Vagina (tissue), 2 donors: ENCODE measurements at places on chromosomes 16 and 17.

DNA sequence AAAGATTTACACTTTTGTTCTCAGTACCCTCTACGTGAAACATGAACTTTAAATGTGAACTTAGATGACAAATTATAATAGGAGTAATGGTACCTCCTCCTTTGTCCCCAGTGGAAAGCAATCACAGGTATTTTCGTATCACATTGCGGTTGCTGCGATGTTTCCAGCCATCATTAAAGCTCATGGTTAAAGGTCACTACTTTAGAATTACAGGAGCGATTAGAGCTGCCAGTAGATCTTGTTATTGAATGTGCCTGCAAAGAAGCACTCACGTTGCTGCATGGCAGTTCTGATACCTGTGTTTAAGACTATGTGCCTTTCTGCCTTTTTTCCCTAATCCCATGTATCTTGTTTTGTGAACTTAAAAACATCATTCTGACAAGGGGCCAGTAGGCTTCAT lies 301.0 kb downstream of the CPPED1 start:
- no peak for DNase-seq

GRCh38 chr17:45888392-45888791 lies 6.0 kb upstream of the MAPT start:
- DNase-seq, result no peak

DNA sequence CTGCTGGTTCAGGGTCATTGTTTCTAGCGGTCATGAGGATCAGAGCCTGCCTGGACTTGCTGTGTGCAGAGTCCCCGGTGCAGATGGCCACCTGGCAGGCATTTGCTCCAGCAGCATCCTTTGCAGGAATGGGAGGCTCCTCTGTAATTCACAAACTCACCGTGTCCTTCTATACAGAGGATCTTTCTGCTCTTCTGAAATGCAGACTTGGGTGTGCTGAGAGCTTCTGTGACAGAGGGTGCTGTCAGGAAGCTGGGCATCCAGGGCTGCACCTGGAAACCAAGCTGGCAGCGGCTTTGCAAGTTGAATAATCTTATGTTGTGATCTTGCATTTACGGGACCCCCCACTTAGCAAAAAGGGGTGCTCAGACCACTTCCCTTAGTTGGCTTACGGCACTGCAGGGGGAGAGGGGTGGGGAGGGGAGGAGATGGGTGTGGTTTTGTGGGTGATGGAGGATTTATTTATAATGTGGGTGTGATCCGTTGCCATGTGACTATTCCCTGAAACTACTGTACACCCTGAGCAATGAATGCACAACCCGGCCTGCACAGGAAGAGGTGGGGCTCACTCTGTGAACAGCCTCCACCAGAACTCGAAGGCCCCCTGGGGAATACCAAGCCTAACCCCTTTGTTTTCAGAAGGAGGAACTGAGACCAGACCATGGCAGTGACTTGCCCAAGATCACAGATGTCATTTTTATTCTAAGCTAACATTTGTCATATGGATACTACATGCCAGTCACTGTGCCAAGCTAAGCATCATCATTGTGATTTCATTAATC lies 178.3 kb downstream of the PRKCB start:
- no peak for DNase-seq

- DNase-seq, result no peak
These were observed 30.1 kb downstream of the NDEL1 start for GRCh38 chr17:8465759-8466158.

GRCh38 chr17:2731807-2732206 lies 17.6 kb downstream of the CCDC92B start:
- no peak for DNase-seq

DNA sequence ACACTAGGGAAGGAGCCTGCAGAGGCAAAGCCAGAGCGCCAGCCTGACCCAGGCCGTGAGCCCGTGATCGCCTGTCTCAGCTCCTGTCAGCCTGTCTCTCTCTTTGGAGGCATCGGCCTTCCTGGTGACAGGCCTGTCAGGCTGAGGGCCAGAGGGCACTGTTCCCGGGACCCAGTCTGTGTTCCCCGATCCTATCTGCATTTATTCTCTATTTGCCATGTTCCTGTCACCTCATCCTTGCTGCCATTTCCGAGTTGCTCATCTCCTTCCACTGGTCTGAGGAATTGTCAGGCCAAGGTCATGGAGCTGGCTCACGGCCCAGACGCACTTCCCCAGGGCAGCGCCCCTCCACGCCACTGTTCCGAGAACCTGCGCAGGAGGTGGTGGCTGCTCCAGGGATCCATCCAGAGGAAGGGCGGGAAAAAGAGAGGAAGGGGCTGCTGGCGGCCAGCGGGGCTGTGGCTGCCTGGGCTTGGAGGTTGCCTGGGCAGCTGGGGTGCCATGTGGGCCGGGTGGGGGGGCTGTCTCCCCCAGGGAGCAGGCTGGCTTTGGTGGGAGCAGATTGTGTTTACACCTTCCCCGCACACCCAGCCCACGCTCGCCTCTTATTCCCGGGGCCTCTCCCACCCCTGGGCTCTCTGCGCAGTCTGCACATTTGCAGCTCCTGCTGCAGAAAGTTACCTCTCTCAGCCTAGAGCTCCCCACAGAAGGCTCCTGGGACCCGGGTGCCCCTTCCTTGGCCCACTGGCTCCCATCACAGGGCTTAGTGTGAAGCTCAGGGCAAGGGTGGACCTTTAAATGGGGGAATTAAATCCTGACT lies 4.9 kb downstream of the PRCD start:
- DNase-seq, result no peak

DNA sequence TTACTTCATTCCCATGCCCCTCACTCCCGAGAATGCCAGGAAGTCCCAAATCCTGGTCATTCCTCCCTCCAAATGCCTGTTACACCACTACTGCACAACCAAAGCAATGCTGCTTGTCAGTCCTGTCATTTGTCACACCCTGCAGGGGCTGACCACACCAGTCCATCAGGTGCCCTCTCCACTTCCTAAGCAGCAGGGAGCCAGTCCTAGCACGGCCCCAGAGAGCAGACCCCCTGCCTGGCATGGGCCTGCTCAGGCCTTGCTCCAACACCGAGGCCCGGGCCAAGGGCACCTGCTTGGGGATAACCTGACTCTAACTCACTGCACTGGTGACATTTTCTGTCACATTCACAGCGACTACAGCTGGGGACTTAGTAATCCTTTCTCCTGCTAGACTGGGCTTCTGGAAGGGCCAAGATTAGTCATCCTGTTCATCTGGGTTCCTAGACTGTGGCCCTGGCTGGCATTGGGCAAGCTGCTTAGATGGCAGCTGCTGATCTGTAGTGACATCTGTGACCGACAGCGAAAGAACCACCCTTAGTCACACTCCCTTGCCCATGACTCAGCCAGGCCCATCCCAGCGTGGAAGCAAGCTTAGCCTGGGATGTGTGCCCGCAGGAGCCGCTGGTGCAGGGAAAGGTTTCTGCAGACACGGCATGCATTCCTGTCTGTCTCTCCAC lies 5.4 kb downstream of the ALYREF start:
- no peak for DNase-seq

DNA sequence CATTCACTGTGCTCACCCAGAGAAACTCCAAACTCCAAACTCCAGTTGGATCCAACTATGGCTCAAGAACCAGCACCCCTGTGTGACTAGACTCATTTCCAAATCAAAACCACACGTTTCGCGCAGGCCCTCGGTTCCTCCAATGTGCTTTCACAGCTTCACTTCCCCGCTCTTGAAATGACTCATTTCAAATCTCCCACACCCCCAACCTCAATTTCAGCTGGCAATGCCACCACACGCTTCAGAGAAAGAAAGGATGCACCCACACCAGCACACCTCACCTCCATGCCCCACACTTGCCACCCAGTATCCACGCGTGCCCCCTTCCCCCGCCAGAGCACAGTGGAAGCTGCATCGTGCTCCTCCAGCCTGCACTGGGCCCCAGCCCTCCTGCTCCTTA lies 9.0 kb downstream of the TMEM92 start:
- DNase-seq, result no peak

- DNase-seq, result no peak
These were observed 28.9 kb downstream of the ABCA9 start for GRCh38 chr17:69031839-69032238.

DNA sequence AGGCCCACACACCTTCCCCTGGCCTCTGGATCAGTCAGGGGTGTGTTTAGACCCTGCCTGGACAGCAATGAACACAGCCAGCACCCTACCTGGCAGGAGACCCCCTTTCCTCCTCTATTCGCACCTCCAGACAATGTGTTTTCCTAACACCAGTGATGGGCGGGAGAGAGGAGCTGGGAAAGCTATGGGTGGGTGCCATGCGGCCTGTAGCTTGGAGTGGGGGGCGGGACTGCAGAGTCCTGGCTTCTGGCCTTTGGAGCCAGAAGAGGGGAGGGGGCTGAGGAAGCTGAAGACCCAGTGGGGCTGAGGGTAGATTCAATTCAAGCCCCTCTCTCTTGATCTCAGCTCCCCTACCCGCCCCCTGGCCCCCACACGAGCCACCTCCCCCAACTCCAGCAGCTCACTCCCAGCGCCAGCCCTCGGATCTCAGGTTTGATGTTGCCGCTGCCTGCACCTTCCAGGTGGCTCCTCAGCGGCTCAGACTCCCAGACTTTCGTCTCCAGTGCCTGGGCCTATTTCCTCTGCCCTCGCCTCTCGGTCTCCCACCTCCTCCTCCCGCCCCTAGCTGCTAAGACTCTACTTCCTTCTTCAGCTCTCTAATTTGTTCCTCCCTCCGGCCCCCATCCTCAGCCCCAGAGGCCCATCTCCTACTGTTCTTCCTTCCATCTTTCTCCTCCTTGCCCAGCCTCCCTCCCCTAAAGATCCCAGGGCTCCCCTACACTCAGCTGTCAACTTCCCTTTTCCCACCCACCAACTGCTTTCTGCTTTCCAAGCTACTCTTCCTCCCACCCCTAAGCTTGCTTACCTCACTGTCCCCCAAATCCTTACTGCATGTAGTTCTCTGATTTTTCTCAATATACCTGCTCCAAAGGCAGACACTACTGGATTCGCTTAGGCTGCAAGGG lies 6.8 kb upstream of the SP6 start:
- no peak for DNase-seq

DNA sequence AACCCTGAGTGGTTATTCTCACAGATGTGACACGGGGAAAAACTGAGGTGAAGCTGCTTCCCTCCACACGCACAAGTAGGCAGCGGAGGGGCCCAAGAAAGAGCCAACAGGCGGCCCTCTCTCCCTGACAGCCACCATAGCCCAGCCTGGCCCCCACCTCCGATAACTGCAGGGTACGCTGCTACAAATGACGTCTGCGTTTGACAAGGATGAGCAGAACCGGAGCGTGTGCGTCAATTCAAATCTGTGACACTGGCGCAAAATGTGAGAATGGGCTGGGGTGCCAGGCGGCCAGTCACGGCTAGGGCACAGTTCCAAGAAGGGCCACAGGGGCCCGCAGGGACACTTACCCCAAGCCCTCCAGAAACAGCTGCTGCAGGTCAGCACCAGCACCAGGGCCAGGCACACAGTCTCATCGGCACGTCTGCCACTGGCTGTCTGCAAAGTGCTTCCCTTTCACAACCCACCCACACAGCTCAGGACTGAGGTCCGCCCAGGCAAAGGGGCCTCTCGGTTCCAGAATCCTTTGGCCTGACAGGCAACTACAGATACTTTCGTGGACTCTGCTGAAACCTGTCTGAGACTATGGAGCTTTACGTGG lies 14.4 kb downstream of the AXIN1 start:
- no peak for DNase-seq

- DNase-seq, result no peak
These were observed 235.3 kb downstream of the SEC14L1 start for GRCh38 chr17:77375917-77376651.

GRCh38 chr16:10538583-10538982 lies 41.8 kb downstream of the EMP2 start:
- DNase-seq, result no peak

DNA sequence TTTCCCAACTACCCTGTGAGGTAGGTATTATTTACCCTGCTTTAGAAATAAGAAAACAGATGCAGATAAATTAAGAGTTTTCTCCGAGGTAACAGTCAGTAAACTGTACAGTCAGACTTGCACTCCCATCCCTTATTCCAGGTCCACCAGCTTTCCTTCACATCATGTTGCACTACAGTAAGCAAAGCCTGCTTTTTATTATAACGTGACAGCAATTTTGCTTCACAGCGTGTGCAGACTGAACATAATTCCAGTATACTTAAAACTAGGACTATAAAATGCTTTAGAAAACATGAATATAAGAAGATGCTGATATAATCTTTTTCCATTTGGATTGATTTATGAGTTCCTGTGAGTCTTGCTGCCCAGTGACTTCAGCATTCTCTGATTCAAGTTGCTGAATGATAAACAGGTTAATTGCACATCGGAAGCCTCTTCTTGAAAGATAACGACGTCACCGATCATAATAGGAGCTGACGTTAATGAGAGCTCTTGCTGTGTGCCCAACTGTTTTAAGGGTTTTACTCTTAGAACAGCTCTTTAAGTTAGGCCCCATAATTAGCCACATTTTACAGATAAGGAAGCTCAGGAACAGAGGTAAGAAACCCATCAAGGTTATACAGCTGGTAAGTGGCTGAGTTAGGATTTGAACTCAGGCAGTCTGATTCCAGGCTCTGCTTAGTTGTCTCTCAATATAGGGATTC lies 1.4 kb downstream of the LIG3 start:
- no peak for DNase-seq

DNA sequence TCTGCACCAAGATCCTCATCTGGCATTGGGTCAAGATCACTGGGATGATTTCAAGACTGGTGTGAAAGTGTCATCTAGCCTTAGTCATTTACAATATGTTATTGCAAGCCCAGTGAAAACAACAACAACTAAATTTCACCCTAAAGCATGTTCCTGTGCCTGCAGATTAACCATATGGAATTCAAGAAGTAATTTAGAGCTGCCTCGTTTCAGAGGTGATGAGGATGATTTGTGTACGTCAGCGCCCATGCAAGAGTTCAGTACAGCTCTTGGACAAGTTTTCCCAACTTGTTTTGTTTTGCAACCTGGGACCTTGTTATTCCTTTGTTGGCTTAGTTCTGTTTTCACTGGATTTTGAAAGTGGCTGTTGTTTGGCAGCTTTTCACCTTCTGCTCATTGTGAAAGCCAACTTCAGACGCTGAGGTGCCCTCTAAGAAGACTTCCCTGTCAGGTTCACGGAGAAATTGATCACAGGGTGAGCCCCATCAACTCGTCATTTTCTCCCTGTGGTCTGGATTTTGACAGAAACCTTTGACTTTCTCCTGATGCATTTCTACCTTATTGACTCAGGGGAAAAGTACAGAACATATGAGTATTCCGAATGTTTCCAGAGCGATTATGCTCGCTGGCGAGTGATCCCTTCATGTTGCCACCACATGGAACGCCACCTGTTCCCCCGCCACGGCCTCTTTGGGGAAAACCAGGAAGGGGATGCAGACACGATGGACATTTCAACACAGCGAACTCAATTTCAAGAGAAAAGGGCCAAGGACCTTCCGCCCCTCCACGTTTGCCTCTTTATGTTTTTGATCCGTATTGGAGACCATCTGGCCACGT lies 85.6 kb downstream of the FOXL1 start:
- DNase-seq, result no peak

- DNase-seq, result no peak
These were observed 14.5 kb downstream of the IL34 start for GRCh38 chr16:70660672-70661350.

DNA sequence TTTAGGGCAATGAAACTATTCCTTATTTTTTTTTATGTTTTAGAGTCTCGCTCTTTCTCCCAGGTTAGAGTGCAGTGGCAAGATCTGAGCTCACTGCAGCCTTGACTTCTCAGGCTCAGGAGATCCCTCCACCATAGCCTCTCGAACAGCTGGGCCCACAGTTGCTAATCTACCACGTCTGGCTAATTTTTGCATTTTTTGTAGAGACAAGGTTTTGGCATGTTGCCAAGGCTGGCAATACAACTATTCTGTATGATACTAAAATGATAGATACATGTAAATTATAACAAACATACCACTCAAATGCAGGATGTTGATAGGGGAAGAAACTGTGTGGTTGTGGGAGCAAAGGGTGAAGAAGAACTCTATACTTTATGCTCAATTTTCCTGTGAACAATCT lies 401.3 kb downstream of the ZFHX3 start:
- no peak for DNase-seq
